ENCODE measurements at places on chromosomes 1 and 21.

GRCh38 chr1:14103878-14104430, 404.0 kb downstream of the PRDM2 start:
- no peak for DNase-seq

- DNase-seq: no peak
Measured at GRCh38 chr21:33668180-33668579, 25.9 kb downstream of the ITSN1 start.

GRCh38 chr1:52032785-52033131, 852 bp downstream of the KTI12 start:
- no peak for DNase-seq

DNA sequence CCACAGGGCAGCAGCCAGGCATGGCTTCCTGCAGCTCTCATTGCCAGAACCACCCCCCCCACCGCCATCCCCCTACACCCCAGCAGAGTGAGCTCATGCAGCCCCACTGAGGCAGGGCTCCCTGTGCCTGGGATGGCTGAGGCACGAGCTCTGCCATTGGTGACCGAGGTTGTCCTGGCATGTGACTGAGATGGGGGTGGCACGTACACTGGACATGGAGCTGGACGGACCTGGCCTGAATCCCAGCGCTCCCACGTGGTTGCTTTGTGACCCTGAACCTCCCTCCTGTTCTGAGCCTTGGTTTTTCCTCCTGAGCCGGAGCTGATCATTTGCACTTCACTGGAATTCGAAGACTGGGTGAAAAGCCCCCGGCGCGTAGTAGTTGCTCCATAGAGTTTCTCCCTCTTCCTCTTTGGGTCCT, 28.3 kb downstream of the ALPL start:
- DNase-seq: no peak

DNA sequence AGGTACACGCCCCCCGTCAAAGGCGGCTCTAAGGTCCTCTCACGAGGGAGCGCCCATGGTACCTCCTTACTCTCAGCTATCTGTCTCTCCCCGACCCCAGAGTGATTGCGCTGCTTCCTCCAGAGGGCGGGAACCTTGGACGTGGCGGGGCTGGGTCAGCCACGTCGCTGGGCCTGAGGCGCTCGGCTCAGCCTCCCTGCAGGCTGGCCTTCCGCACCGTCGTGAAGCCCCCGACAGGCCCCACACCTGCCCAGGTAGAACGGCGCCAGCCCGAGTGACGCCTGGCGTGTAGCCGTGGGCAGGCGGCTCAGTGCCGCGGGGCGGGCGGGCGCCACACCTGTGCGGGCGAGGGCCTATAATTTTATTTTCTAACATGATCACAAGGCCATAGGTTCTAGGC, 122.2 kb upstream of the BEND5 start:
- no peak for DNase-seq
